ENCODE measurements at places on chromosomes 4 and X.
A peak's percentile ranks its signal among the peaks of the same experiment; 100 is the strongest.

- DNase-seq: no peak
These were observed 7.4 kb downstream of the TRIML1 start for GRCh38 chr4:188146618-188147017.

- DNase-seq: no peak
These were observed 104.6 kb downstream of the PDGFRA start for GRCh38 chr4:54333657-54334056.

DNA sequence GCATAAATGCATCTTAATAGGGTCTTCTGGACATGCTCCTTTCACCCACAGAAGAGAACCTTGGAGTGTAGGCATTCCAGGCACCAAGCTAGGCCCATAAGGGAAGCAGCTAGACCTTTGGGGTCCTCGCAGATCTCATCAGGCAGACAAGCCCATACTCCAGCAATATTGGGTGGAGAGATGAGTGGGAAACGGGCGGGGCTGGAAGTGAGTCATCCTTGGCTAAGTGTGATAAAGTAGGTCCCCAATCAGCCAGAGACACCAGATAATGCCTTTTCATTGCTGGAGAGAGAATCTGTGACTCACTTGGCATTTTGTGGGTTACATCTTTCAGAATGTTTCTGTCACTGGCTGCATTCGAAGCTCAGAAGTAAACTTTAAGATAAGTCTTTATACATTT lies 133.3 kb upstream of the MBNL3 start:
- no peak for DNase-seq

GRCh38 chrX:7586126-7586525 lies 256.8 kb upstream of the VCX start:
- DNase-seq: peak; percentile 0

DNA sequence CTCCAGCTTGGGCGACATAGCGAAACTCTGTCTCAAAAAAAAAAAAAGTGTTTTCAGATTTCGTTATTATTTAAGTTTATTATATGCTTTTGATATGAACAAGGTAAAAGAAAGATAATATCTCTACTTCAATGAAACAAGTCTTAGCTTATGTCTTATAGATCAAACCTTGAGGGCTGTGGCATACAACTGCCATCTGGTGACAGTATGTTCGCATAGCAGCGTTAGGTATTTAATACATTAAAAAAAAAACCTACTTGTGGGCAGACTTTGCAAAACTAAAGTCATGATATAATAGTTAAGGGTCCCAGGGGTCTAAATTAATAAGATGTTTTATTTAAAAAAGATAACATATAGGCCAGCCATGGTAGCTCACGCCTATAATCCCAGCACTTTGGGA lies 161.2 kb upstream of the AMOT start:
- no peak for DNase-seq

- no peak for DNase-seq
These were observed 67.7 kb upstream of the HS3ST1 start for GRCh38 chr4:11496351-11496829.
